ENCODE measurements at places on chromosomes 3 and 15.
A peak's percentile ranks its signal among the peaks of the same experiment; 100 is the strongest.

DNA sequence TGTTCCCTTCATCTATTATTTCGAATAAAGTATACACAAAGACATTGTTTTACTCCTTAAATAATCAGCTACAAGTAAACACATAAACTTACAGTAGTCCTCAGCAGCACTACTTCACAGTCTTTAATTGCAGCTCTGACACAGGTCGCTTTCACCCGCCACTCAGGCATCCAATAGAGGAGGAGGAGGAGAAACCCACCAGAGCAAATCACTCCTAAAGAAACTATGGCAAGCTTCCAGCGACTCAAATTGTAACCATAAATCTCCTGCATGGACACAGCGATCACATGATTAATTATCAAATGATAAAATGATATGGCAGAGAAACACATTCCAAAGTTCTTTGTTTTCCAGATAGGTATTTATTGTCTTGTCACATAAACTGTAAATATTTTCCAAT is 26.2 kb downstream of the ATP13A3 start:
- DNase-seq: no peak

GRCh38 chr15:89323825-89324224 is 10.8 kb downstream of the POLG start:
- DNase-seq: no peak

GRCh38 chr15:67937153-67937761 is 97.4 kb upstream of the RNU6-1 start:
- no peak for DNase-seq

DNA sequence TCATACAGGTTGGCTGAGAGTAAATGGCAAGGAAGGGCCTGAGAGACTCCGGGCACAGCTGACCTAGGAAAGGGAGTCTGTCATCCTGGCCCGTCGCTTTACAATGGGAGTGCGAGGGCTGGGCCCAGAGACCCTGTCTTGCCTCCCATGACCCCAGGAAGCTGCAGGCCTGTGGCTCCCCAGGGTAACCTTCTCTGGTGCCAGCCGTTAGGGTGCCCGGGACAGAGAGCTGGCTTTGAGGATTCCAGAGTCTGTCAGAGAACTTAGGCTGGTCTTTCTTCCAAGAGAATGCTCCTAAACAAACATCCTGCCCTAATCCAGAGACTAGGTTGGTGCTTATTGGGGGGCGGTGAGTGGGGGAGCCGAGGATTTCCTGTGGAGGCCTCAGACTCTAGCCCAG is 18.5 kb downstream of the ZNF710 start:
- no peak for DNase-seq

GRCh38 chr3:50161320-50161719 is 6.2 kb downstream of the SEMA3F start:
- DNase-seq: no peak

GRCh38 chr3:16913264-16913580 is 28.5 kb downstream of the PLCL2 start:
- DNase-seq: no peak

- peak; percentile 44 for DNase-seq
Measured at GRCh38 chr3:159776779-159777178, 211.9 kb upstream of the IL12A start.

Data from heart left ventricle (tissue), 16 donors.